ENCODE measurements at places on chromosomes 3 and 15. TPM values are rescaled to one million over a fixed set of nuclear protein-coding genes. Genes with fewer than 3 reads are reported as not detected.

GRCh38 chr3:169529013-169529412, 134.5 kb downstream of the MECOM start:
- no peaks in the 10 kb centered on the region for H3K36me3 ChIP-seq
- H3K27ac ChIP-seq = no peak overlapping the region
- no peaks in the 10 kb centered on the region for H3K4me1 ChIP-seq
- no peaks in the 10 kb centered on the region for H3K27me3 ChIP-seq

- DNase-seq = no peak
- H3K4me1 ChIP-seq = no peaks in the 10 kb centered on the region
- H3K36me3 ChIP-seq = no peaks in the 10 kb centered on the region
- no peak overlapping the region for H3K4me3 ChIP-seq
- no peaks in the 10 kb centered on the region for H3K27me3 ChIP-seq
Measured at GRCh38 chr3:116020495-116020894, 397.2 kb downstream of the GAP43 start.

DNA sequence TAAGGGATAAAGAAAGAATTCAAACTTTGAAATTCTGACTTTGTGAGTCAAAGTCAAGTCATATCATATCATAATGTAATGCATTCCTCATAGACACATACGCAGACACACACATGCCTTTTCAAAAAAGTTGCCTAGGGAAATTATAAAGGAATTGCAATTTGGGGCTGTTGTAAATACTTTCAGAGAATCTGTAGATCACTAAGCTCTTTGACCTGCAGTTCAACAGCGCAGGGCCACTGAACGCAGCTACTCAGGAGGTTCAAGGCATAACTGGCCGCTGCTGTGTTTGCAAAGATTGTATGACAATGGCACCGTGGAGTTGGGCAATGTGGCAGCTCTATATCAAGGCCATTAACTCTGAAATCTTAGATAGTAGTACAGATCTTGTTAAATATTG, 188.4 kb upstream of the THRB start:
- no peaks in the 10 kb centered on the region for H3K36me3 ChIP-seq
- no peak for DNase-seq
- H3K4me1 ChIP-seq = peaks cover 14% of the 10 kb centered on the region

GRCh38 chr3:26681632-26682031, 59.1 kb downstream of the LRRC3B start:
- H3K36me3 ChIP-seq = no peaks in the 10 kb centered on the region
- no peak overlapping the region for H3K4me3 ChIP-seq
- no peaks in the 10 kb centered on the region for H3K4me1 ChIP-seq
- DNase-seq = no peak

- H3K4me1 ChIP-seq = no peaks in the 10 kb centered on the region
- H3K27me3 ChIP-seq = peaks cover 6% of the 10 kb centered on the region
- no peak overlapping the region for H3K27ac ChIP-seq
- DNase-seq = no peak
- H3K4me3 ChIP-seq = no peak overlapping the region
Measured at GRCh38 chr3:13712682-13713180, 163.8 kb downstream of the FBLN2 start.

- no peak for DNase-seq
- H3K27me3 ChIP-seq = no peaks in the 10 kb centered on the region
- no peak overlapping the region for H3K4me3 ChIP-seq
Measured at GRCh38 chr3:193269343-193270028, 28.5 kb downstream of the PLAAT1 start.

- no peak overlapping the region for H3K4me3 ChIP-seq
- DNase-seq = no peak
- H3K4me1 ChIP-seq = no peaks in the 10 kb centered on the region
Measured at GRCh38 chr15:26767169-26767670, 5.6 kb downstream of the GABRB3 start.

GRCh38 chr15:59797756-59798604, 108.9 kb upstream of the BNIP2 start:
- peak overlapping the region; percentile 37 for H3K4me3 ChIP-seq
- H3K27me3 ChIP-seq = no peaks in the 10 kb centered on the region
- peak overlapping the region; percentile 72 for H3K27ac ChIP-seq
- DNase-seq = no peak

DNA sequence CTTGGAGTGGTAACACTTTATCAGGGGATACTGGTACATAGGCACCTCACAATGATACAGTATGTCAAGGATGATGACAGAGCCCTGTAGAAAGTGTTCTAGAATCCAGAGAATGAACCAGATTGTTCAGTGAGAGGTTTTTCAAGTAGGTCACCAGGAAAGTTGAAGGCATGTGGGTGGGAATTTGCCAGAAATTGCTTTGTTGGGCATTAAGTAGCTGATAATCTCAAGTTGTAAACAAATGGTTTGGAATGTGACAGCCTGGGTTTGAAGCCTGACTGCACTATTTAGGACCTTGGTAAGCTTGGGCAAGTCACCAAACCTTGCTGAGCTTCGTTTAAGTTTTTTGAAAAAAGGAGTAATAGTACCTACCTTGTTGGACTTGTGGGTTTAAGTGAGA, 12.5 kb downstream of the SLC35G2 start:
- H3K4me3 ChIP-seq = no peak overlapping the region
- H3K4me1 ChIP-seq = no peaks in the 10 kb centered on the region
- H3K27ac ChIP-seq = no peak overlapping the region

DNA sequence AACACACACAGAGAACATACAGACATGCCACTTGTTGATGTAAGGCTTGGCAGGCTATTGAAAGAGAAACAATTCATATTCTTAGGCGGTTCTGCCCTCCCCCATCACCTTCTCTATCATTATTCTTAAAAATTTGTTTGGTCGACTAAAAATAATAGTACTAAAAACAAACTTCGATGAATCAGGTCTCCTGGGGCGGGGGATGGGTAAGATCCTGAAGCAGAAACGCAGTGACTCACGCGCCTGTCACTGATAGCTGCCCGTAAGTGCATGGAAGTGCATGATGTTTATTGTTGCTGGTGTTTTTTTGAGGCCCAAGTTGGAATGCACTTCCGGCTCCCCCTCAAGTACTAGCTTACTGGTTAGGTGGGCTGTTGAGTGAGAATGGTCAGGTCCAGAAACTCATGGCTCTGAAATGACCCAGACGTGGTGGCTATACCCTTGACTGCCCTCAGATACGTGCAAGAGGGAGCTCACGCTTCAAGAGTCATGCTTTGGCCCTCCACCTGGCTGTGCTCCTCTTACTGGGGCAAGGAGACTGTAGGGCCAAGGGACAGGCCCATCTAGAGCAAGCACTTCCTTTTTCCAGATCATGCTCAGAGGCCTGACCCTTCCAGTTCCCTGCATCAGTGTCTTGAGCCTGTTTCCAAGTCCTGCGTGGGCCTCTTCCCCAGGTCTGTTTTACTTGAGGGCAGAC, 10.9 kb downstream of the SMAD3 start:
- H3K36me3 ChIP-seq = peaks cover 15% of the 10 kb centered on the region
- DNase-seq = peak; percentile 52
- H3K4me3 ChIP-seq = no peak overlapping the region
- no peaks in the 10 kb centered on the region for H3K27me3 ChIP-seq

- H3K4me3 ChIP-seq = peak overlapping the region; percentile 19
- H3K4me1 ChIP-seq = peaks cover 85% of the 10 kb centered on the region
- H3K27ac ChIP-seq = peak overlapping the region; percentile 83
Measured at GRCh38 chr15:74793135-74794028, 11.5 kb downstream of the CSK start.

GRCh38 chr3:14425581-14426304, 23.3 kb downstream of the SLC6A6 start:
- H3K27ac ChIP-seq = peak overlapping the region; percentile 66
- H3K4me3 ChIP-seq = peak overlapping the region; percentile 22
- H3K4me1 ChIP-seq = peaks cover 93% of the 10 kb centered on the region
- no peaks in the 10 kb centered on the region for H3K27me3 ChIP-seq

DNA sequence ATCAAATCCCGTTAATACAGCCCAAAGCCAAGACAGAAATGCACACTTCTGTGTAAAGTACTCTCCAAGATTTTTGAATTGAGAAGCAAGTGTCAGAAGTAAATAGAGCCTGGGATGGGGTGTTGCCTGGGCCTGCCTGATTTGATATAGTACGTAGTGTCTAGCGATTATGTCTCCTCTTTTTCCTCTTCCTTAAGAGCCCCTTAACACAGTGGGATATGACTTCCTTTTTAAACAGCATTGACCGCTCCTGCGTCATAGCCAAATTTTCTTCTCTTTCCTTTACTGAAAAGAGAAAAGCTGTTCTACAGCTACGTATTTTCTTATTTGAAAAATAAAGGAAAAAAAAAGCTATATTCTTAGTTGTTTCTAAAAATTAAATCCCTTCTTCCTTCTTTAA, 97.7 kb downstream of the PLCL2 start:
- peaks cover 2% of the 10 kb centered on the region for H3K36me3 ChIP-seq
- H3K4me3 ChIP-seq = no peak overlapping the region
- no peak for DNase-seq
- peak overlapping the region; percentile 18 for H3K27ac ChIP-seq
- H3K27me3 ChIP-seq = no peaks in the 10 kb centered on the region

DOCK3 gene
- 3.6 TPM for total RNA-seq

USP19 gene
- 41.6 TPM for total RNA-seq

CCDC54 gene
- total RNA-seq = not detected

GCSAM gene
- total RNA-seq = 12.9 TPM

OR5K2 gene
- total RNA-seq = not detected

CCK gene
- total RNA-seq = not detected

NUP210 gene
- 142 TPM for total RNA-seq

CCR9 gene
- total RNA-seq = 0.20 TPM

Measured in activated CD8-positive, alpha-beta T cell treated with anti-CD3 and anti-CD28 coated beads for 36 hours (primary cell).